Aorta (tissue), 5 donors: ENCODE measurements at places on chromosomes 2 and 18.

DNA sequence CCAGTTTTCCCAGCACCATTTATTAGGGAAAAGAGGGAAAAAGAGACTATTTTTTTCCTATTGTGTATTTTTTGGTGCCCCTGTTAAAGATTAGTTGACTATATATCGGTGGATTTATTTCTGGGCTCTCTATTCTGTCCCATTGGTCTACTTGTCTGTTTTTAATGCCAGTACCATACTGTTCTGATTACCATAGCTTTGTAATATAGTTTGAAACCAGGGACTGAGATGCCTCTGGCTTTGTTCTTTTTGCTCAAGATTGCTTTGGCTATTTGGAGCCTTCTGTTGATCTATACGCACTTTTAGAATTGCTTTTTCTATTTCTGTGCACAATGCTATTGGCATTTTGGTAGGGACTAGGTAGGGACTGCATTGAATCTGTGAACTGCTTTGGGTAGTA lies 151.7 kb downstream of the ADCYAP1 start:
- DNase-seq = no peak

GRCh38 chr2:235234736-235235135 lies 259.1 kb upstream of the AGAP1 start:
- no peak for DNase-seq

- no peak for DNase-seq
These were observed 338.4 kb downstream of the ZNF804A start for GRCh38 chr2:184936761-184937160.

- DNase-seq = peak; percentile 60
These were observed 288.1 kb upstream of the FIGN start for GRCh38 chr2:164023896-164024295.

GRCh38 chr18:21914739-21915319 lies 174.2 kb downstream of the MIB1 start:
- DNase-seq = no peak

DNA sequence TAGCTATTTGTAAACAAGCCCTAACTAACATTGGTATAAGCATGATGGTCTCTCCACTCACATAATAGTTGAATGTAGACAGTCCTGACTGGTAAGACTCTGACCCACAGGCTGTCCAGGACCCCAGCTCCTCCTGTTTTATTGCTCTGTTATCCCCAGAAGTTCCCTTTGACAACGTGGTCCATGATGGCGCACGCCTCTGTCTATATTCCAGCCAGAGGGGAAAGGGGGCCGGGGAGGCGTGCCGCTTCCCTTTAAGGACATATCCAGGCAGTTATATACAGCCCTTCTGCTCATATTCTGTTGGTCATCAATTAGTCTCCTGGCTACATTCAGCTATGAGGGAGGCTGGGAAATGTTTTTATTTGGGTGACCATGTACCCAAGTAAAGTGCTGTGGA lies 6.7 kb downstream of the DYSF start:
- DNase-seq = no peak

DNA sequence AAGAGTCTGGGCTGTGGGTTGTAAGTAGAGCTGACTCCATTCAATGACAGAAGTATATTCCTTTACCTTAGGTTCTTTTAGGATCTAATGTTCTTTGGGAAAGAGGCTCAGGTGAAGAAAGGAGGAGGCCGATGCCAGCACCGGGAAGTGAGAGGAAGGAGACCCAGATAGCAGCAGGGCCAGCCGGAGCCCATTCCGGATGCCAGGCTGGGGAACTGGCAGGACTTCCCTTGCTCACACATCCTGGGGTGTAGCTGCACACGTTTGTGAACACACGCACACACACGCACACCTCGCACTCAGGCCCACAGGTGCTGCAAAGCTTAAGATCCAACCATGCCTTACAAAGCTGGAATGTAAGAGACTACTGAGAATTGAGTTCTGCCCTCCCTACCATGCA lies 95.8 kb upstream of the SMAD2 start:
- DNase-seq = peak; percentile 57

GRCh38 chr2:151020411-151020810 lies 241.3 kb downstream of the RBM43 start:
- DNase-seq = no peak

DNA sequence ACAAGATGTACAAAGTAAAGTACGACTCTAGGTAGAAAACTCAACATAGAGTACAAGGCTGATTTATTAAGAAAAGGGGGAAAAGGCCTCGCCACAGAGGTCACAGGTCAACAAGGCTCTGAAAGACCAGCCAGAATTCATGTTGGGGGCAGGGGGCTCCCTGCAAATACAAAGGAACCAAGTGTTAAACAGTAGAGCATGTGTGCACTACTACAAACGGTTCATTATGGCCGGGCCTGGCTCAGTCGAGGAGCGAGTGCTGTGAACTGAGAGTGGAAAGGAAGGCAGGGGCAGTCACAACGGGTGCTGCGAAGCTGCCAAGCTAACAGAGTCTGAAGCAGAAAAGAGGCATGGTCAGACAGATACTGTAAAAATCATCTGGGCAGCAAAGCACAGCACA lies 77.1 kb downstream of the MBOAT2 start:
- DNase-seq = no peak

DNA sequence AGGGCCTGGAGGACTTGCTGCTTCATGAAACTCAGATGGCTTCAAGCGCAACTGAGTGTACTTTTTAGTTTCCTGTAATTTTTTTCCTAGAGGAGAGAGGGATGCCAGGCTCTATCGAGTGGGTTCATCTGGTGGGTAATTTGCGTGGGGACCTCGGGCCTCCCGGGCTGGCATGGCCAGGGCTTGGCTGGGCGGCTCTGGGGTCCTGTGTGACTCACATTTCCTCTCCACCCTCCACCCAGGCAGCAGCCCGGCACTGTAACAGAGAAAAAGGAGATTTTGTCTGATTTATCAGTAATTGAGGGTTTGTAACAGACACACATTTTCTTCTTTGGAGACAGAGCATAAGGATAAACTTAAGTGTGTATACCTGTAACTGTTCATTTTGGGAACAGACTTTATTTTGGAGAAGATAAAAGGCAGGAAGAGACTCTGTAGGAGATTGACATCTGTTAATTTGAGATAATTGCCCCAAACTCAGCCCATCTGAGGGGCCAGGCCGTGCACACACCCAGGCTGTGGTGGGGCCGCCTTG lies 64.3 kb downstream of the NFATC1 start:
- DNase-seq = no peak

DNA sequence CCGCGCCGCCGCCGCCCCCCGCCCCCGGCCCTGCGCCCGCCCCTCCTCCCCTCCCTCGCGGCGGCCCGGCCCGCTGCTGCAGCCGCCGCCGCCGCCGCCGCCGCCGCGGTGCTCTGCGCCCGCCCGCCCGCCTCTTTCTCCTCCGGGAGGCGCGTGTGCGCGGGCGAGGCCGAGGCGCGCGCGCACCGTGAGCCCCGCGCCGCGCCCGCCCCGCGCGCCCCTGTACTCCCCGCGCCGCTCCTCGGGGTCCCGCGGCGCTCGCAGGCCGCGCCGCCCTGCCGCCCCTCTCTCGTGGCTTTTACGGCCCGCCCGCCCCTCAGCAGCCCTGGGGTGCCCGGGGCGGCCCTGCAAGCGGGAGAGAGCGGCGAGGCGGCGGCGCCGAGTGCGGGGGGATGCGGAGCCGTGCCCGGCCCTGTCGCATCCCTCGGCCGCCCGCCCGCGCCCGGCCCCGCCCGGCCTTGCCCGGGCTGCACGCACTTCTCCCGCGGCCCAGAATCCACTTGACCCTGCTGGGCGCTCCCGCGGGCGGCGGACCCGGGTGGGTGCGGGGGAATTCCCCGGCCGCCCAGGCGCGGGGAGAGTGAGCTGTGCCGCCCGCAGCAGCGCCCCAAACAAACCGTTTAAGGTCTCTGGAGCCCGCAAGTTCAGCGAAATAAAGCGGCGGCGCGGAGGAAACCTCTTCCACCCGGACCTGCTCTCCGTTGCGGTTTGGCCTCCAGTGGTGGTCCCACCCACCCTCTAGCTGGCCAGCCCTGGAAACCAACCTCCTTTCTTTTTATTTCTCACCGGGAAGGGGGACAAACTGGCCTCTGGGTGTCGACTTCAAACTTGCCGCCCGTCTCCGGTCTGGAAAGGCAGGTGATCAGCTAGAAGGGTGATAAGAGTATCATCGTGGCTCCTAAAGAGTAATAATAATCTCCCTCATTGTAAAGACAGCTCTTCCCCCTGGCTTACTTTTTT lies 37.4 kb downstream of the AFF3 start:
- no peak for DNase-seq

GRCh38 chr2:133879703-133880102 lies 311.4 kb upstream of the NCKAP5 start:
- no peak for DNase-seq
